Heart left ventricle (tissue), 16 donors: ENCODE measurements at places on chromosomes 7 and 10.
A peak's percentile ranks its signal among the peaks of the same experiment; 100 is the strongest.

GRCh38 chr10:55232553-55232952 lies 431.5 kb upstream of the PCDH15 start:
- DNase-seq: no peak

- DNase-seq: no peak
These were observed 77.9 kb downstream of the INSIG1 start for GRCh38 chr7:155375337-155376277.

DNA sequence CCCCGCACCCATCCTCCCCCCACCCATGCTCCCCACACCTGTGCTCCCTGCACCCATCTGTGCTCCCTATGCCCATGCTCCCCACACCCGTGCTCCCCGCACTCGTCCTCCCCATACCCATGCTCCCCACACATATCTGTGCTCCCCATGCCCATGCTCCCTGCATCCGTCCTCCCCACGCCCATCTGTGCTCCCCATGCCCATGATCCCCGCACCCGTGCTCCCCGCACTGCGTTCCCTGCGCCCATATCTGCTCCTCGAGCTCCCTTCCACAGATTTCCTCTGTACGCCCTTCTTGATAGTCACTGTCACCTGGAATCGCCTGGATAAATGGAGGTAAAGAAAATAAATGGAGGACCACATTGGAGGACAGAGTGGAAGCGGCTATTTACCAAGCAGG lies 9.9 kb downstream of the DIP2C start:
- no peak for DNase-seq

DNA sequence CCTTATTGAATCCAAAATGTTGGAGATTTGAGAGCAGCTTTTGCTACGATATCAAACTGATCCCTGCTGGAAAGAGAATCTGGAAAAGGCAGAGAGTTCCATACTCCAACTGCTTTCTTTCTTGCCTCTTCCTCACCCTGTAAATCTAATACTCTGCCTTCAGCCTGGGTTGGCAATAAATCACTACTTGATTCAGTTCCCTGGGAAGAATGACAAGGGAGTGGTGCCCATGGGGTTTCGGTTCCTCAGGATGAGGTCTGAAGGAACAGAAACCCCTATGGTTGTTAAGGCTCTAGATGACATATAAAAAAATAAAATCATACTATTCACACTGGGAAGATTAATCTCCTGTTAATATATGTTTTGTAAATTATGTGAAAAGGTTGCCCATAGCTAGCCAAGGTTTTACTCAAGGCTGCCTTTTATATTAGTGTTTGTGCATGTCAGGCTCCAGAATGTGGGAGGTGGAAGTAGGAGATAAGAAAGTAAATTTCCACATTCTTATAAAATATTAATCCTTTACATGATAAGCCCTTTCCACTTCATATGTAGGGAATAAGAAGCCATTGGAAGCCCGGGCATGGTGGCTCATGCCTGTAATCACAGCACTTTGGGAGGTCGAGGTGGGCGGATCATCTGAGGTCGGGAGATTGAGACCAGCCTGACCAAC lies 106.2 kb upstream of the CACNA2D1 start:
- no peak for DNase-seq

GRCh38 chr7:130902755-130903357 lies 168.8 kb upstream of the KLF14 start:
- no peak for DNase-seq

- peak; percentile 19 for DNase-seq
These were observed 165.7 kb downstream of the CPEB3 start for GRCh38 chr10:92125144-92125543.

- DNase-seq: no peak
These were observed 280.7 kb upstream of the MAGI2 start for GRCh38 chr7:79734181-79734580.
